ENCODE measurements at places on chromosomes 7 and 10.

GRCh38 chr7:132672200-132672990 lies 96.1 kb upstream of the PLXNA4 start:
- no peak for DNase-seq

DNA sequence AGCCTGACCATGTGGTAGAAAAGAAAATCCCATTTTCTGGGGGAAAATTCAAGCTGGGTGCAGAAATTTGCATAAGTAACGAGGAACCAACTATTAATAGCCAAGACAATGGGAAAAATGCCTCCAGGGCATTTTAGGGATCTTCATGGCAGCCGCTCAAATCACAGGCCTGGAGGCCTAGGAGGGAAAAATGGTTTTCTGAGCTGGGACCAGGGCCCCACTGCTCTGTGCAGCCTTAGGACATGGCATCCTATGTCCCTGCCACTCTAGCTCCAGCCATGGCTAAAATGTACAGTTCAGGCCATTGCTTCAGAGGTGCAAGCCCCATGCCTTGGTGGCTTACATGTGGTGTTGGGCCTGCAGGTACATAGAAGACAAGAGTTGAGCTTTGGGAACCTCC lies 459.0 kb downstream of the PCDH15 start:
- no peak for DNase-seq

DNA sequence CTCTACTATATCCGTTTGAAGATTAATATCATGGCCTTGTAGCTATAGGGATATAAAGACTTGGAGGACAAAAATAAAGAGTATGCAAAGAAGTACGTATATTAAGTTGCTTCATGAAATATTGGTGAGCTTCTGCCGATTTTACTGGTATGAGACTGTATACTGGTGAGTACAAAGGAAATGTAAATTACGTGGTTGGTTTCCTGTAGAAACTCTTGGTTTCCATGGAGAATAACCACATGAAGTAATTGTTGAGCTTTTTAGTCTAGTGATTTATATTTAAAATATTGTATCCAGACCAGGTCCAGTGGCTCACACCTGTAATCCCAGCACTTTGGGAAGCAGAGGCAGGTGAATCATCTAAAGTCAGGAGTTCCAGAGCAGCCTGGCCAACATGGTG lies 32.2 kb upstream of the GLI3 start:
- DNase-seq, result no peak

- DNase-seq, result no peak
Measured at GRCh38 chr7:142140401-142140959, 29.0 kb downstream of the MGAM2 start.

- no peak for DNase-seq
Measured at GRCh38 chr7:155791836-155792235, 20.4 kb downstream of the SHH start.

DNA sequence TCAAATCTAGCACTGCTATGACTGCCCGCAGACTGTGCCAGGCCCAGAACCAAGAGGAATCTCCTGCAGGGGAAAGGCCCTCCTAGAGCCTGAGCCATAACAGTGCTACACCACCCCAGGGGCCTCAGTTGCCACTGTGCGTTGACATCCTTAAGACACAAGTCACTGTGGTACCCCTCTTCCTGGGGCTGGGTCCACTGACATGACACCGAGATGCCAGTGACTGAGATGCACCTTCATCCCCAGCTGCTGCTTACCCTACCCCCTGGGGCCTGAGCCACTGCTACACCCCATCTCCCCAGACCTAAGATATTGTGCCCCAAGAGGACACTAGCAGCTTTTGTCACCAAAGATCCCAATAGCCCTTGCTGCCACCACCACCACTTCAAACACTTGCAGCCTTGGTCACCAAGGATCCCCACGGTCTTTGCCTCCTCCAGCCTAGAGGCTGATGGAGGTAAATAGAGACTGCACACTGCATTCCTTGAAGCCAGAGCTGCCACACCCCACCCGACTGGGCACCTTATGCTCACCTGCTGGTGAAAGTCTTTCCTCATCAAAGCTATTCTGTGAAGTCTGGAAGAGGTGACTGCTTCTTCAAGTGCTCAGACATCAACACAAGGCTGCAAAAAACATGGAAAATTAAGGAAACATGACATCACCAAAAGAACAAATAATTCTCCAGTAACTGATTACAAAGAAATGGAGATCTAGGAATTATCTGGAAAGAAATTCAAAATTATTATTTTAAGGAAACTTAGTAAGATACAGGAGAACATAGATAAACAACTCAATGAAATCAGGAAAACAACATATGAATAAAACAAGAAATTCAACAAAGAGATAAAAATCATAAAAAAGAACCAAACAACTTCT lies 40.4 kb upstream of the SHH start:
- no peak for DNase-seq

DNA sequence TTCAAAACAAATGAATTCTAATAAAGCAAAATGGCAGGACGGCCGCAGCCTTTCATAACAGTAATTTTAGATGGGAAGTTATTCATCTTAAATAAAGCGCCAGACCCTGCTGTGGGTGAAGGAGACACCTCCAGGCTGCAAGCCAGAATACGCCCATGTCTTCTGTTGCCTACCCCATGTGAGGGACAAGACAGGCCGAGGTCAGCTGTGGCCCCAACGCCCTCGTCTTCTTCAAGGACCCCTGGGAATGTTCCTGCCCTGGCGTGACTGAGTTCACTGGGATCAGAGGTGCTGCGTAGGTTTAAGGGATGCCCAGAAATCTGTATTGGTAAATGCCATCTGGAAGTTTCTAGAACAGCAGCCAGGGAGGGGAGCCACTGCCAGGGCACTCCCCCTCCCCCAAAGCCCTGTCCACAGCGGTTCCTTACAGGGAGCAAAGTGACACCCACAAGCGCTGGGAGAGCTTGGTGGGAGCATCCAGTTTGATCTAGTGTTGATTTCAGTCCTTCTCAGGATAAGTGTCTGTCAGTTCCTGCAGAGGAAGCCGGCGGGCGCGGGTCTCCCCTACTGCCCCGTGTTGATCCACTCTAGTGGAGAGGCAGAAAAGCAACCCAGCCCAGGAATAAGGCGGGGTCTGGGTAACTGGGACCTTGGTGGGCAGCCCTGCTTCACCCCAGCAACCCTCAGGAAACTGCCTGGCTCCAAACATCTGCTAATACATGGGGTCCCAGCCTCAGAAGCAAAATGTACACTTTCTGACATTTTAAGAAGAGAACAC lies 20.6 kb downstream of the PAPOLB start:
- DNase-seq, result no peak

DNA sequence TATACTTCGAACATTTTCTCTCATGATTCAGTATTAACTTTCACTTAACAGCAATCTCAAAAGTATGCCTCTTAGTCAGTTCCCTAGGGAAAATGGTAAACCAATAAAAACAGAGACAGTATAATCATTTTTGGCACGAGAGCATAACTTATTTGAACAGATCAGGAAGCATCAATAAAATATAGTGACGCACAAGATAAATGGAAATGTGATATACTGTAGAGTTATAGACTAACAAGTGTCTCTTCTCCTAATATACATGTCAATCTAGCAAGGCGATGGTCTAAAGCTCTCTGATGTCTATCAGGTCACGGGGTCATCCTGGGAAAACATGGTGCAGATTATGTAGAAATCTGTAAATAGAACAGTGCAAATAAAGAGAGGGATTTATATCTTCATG lies 131.6 kb downstream of the HGF start:
- no peak for DNase-seq

DNA sequence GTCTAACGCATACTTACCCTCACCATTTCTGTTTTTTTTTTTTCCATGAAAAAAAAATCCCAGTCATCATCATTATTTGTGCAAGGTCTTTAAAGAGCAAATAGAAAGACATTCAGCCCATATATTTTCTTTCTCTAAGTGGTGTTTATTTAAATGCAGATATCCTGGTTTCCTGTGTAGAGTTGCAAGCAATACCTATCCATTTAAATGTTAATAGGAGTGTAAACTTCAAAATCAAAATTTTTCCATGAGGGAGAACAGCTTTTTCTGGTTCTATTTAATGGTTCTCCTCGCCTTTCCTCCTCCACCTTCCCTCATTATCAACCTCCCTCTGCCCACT lies 120.1 kb upstream of the AGK start:
- DNase-seq, result no peak

GRCh38 chr10:43255634-43256431 lies 11.0 kb downstream of the RASGEF1A start:
- DNase-seq, result no peak

GRCh38 chr7:104908636-104909035 lies 105.4 kb upstream of the KMT2E start:
- DNase-seq, result no peak

GRCh38 chr10:128147064-128147463 lies 20.8 kb upstream of the MKI67 start:
- DNase-seq, result no peak

DNA sequence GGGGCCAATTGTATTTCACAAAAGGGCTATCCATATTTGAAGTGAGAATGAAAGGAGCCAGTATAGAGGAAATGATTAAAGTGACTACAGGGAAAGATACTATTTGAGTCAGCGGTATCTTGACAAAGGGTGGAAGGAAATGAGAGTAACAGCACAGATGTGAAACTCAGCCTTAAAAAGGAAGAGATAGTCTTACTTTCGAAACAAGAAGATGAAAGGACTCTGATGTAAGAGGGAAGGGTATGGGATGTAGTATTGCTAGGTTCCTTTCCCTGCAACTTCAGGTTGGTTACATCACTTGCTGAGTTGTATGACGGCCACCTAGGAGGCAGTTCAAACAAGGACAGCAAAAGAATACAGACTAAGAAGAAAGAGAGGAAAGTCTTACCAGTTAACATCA lies 13.7 kb downstream of the CISD1 start:
- DNase-seq, result no peak

DNA sequence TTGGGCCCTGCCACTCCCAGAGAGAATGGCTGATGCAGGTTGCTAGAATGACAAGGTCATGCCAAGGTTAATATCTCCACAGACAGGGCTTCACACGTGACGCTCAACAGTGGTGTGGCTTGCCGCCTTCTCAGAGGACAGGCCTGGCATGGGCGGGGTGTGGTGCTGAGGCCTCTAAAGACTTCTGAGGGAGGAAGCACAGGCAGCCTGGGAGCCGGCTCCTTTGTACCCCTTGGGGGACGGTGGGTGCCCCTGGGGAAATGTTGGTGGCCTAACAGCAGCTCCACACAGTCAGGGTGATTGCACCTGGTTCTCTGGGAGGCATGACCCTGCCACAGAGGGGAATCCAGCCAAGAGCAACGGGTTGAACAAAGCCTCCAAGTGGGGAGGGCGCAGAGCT lies 115.1 kb downstream of the PKD1L1 start:
- DNase-seq, result no peak

DNA sequence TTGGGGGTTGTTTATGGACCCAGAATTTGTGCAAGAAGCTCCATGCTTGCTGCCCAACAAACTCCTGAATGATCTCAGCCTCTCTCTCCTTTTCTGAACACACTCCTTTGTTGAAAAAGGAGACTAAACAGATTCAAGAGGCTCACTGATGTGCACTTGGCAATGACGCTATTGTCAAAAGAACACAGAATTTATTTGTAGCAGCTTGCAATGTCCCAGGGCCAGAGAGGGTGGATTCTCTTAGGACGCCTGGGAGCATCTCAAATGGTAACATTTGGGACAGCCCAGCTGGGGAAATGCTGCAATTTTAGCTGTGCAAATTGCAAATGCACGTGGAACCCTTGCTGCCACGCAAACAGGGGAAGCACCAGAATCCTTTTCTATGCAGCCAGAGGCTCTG lies 79.9 kb downstream of the GPR26 start:
- no peak for DNase-seq

DNA sequence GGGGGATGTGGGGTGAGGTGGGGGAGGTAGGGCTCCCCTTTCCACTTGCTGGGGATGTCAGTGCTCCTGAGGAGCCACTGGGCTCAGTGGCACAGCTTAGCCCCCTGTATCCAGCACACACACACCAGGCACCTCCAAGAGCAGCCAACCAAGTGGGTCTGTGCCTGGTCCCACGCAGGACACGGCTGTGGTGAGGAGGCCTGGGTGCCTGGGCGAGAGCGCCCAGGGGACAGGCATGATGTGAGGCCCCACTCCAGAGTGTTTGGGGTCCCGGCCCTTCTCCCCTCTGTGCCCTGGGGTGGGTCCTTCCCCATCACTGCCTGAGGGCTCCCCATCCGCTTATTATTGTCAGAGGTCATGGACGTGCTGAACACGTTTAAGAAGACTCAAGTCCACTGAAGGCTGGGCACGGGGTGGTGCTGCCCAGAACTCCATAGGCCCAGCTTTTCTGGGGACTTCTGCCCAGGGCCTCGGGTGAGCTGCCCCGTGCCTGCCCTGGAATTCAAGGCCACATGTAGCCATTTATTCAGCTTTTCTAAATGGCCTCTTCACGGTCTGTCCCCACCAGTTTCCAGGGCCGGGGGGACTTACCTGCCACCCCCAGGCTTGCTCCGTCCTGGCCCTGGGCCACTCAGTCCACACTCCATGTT lies 119.8 kb downstream of the GRK5 start:
- no peak for DNase-seq

DNA sequence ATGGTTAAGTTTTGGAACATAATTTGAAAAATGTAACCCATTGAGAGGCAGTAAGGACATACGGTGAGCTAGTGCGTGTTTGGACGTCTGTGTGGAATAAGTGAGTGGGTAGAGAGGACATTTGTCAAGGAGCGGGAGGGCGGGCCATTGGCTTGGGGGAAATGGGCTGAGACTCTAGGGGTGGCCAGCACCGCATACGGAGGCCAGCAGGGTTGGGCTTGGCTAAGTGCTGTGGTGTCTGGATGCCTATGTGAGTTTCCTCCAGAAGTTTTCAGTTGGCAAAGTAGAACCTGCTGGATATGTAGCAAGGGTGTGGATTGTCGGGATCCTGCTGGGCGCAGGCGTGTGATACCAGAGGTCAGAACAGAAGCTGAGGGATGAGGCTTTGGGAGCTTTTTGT lies 103.0 kb downstream of the TCF7L2 start:
- DNase-seq, result no peak

DNA sequence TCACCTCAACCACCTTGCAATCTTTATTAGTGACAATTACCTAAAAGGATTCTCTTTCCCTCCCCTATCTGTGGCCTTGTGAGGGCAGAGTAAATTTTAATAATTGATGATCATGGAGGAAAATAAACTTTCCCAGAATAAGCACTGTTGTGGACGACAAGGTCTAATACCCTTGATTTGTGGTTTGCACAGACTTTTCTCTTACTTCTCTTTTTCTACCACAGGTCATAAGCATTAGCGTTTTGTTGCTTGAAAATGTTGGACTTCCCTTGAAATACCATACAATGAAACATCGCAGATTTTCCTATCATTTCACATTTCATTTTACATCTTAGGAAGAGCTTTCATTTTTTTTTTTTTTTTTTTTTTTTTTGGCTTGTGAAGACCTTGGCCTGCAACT lies 188.1 kb upstream of the TMEM72 start:
- no peak for DNase-seq

Data from right lung (tissue), 10 donors.